ENCODE measurements at places on chromosomes 7 and 10. TPM values are rescaled to one million over a fixed set of nuclear protein-coding genes. Genes with fewer than 3 reads are reported as not detected.

- no peak for DNase-seq
Measured at GRCh38 chr10:29598851-29599311, 35.9 kb downstream of the SVIL start.

DNA sequence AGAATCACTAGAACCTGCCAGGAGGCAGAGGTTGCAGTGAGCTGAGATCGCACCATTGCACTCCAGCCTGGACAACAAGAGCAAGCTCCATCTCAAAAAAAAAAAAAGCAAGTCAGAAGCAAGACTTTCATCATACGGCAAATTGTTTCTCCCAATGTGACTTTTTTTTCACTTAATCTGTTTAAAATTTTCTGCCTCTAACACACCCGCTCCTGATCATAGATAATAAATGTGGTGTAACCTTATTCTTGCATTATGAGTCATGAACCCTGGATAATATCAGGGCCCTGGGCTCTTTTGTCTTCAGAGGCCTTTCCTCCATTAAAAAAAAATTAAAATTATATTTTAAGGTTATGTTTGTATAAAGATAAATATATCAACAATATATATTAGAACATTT is 111.4 kb upstream of the JCAD start:
- DNase-seq = no peak

- peak; percentile 57 for DNase-seq
Measured at GRCh38 chr7:134811765-134812164, 32.3 kb downstream of the CALD1 start.

- DNase-seq = no peak
Measured at GRCh38 chr7:80124526-80125264, 9.9 kb upstream of the GNAI1 start.

DNA sequence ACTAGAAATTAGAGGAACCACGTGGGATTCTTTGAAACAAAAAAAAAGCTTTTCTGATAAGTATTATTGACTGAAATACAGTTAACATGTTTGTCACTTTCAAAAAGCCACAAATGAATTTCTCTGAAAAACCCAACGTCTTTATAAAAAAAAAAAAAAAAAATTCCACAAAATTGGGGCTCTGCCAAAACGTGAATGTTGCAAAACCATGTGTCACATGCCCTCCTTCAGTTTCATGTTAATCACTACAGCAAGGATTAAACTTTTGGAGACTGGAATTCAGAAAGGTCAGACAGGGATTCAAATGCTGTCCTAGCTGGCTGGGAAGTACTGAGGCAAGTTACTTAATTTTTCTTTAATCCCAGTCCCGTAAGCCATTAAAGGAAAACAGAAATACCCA is 278.0 kb upstream of the KLF14 start:
- no peak for DNase-seq

DNA sequence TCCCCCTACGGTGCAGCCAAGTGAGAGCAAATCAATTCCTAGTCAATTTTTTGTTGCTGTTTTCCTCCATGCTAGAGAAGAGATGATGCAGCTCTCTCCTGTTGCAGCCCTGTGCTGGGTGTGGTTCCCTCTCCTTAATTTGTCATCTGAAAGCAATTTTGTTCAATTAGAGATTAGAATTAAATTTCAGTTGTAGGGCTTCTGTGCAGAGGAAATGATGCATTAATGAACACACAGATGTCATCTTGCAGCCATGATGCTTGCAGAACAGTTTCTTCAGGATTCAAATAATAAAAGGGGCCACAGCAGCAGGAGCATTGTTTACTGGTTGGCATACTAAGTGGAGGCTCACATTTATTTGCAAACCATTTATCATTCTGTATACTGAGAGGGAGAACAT is 266.0 kb downstream of the AUTS2 start:
- no peak for DNase-seq

Gene HDAC9
- 8.4 TPM for polyA plus RNA-seq
